ENCODE measurements at places on chromosomes 1 and 21.

DNA sequence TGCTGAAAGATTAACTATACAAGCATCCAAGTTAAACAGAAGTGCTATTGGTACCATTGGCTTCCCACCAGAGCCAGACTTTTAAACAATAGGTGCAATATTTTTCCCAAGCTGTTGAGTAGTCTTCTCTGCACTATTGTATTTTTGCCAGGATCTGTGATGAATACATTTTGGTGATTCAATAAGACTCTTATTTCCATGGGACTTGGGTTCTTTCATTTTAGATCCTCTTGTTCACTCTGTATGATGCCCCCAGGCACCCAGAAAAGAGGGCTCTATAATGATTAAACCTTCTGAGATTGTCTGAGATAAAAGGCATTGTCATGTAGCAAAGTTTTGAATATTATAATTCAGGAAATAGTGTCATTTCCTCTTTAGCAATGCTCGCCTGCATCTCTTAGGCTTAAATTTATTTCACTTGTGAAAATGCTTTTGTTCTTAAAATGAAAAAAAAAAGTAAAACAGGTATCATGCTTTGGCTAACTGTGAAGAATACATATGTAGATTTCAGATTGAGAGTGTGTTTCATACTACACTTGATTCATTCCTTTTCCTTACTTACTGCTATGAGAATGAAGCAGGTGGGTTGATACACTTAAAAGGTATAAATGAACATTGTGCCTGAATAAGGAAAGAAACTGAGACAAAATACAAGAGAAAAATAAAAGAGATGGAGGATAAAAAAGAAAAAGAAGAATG, 275.0 kb downstream of the HMCN1 start:
- no peak for DNase-seq

- no peak for DNase-seq
Measured at GRCh38 chr1:36484099-36484498, 1.4 kb upstream of the CSF3R start.

DNA sequence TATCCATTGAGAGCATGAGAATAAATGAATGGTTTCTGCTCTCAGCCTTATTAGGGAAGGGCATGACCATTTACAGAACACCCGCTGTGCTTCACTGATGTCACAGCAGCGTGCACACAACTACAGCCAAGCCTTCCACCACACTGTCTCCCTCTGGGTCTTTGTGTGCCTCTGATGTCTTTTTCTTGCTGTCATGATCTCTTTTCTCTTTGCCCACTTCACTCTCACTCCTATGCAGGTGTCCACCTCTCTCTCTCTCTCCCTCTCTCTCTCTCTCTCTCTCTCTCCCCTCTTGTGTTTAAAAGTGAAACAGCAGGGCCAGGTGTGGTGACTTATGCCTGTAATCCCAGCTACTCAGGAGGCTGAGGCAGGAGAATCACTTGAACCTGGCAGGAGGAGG, 232.5 kb upstream of the JUN start:
- no peak for DNase-seq

DNA sequence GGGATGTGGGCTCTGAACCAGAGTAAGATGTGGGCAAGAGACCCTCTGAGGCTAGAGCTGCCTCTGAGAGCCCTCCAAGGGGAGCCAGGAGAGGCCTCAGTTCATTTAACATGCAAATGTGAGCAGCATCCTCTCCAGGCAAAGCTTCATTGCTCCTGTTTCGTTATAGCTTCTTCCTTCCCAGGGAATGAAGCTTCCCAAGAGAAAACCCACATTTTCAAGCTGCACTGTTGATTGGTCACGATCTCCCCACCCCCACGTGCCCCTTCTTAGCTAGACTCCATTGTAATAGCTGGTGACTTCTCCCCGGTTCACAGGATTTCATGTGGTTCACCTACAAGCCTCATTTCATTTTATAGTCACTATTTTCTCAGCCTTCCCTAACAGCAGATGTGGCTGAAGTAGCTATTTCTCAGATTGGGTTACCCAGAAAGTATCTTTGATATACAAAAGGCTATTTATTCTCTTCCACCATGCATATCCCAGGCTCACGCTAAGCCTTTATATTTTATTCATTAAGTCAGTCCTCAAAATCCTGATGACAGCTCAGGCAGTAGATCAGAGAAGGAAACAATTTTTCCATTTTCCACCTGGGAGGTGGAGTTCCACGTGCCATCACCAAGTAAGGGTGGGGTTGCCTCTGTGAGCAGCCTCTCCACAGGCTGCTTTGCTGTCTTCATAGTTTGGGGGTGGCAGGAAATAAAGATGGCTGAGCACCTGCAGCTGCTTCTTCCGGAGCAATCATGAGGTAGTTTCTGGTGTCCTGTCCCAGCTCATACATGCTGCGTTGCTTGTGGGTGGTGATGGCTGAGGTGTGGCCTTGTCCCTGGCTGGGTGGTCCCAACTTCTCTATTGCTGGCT, 178.3 kb upstream of the RAB4A start:
- DNase-seq: no peak

DNA sequence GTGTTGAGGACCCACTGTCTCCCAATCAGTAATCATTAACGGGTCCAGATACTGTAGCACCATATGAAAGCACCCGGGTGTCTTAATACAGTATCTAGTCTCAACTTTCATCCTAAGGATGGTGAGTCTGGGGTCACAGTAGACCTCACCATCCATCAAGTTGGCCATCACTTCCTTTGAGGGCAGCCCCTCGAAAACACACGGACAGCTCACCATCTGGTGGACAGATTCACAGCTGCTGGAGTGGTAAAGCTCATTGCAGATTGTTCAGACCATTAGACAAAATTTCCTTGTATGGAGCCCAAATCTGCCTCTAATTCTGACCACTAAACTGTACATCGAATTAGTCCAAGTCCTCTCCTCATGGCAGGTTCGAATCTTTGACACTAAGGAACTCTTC, 123.1 kb downstream of the PGBD5 start:
- DNase-seq: no peak

- DNase-seq: no peak
Measured at GRCh38 chr1:150695561-150695960, 1.4 kb downstream of the GOLPH3L start.

GRCh38 chr1:180571060-180571831, 12.5 kb downstream of the OVAAL start:
- DNase-seq: no peak

DNA sequence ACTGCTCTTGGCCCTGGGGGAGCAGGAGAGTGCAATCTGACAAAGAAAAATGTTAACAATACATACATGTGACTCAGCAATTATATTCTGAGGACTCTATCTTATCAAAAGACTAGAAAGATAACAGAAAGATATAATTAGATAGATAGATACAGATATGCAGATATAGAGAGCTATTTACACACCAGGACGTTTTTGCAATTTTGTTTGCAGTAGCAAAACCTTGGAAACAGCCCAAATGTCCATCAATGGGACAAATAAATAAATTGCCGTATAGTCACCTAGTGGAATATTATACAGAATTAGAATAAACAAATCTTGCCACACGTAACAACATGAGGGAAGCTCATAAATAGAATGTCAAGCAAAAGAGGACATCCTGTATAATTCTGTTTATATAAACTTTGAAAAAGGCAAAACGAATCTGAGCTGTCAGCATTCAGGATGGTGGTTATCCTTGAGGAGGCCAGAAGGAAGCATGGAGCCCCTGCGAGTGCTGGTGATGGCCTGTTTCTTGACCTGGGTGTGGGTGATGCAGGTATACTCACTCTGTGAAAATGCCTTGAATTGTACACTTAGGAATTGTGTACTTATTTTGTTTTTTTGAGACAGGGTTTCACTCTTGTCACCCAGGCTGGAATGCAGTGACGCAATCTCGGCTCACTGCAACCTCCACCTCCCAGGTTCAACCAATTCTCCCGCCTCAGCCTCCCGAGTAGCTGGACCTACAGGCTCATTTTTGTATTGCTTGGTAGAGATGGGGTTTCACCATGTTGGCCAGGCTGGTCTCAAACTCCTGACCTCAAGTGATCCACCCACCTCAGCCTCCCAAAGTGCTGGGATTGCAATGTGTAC, 12.8 kb upstream of the TRIM63 start:
- DNase-seq: no peak

GRCh38 chr1:244634546-244634945, 18.4 kb upstream of the DESI2 start:
- no peak for DNase-seq

GRCh38 chr21:38660333-38661196, 145.2 kb upstream of the ETS2 start:
- DNase-seq: no peak

- no peak for DNase-seq
Measured at GRCh38 chr1:22699681-22700520, 10.7 kb upstream of the EPHB2 start.

- no peak for DNase-seq
Measured at GRCh38 chr1:205003358-205004131, 39.5 kb upstream of the CNTN2 start.

- DNase-seq: no peak
Measured at GRCh38 chr1:189659731-189660130, 817.9 kb downstream of the BRINP3 start.

DNA sequence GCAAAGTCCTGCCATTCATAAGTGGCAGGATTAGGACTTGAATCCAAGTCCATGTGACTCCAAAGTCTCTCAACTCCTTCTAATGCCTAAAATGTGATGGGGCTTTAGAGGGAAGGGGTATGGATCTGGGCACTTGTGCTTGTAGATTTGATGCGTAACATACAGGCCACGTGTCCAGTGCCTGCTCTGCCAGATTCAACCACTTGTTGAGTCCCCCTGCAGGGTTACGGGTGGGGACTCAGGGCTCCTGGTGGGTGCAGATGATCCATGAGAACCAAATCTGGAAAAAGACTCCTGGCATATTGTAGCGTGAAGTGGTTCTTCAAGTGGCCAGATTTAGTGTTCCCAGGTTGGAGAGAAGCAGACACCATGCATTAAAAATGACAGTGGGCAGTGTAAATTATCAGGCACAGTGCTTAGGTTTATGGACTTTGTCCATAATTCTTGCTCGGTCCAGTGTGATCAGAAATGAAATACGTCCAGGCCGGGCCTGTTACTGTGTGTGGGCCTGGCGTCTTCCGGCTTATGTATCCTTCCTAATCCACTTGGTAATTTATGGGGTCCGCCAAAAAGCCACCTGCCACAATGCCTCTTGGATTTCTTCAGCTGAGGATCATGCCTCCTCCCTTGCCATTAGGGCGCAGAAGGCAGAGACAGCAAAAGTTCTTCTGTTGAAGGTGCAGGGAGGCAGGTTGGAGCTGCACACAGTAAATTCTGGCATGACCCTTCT, 51.2 kb upstream of the LRP8 start:
- DNase-seq: no peak

GRCh38 chr1:113976609-113977278, 2.5 kb upstream of the OLFML3 start:
- DNase-seq: peak; percentile 49

GRCh38 chr1:239417986-239418640, 31.7 kb downstream of the CHRM3 start:
- DNase-seq: no peak

DNA sequence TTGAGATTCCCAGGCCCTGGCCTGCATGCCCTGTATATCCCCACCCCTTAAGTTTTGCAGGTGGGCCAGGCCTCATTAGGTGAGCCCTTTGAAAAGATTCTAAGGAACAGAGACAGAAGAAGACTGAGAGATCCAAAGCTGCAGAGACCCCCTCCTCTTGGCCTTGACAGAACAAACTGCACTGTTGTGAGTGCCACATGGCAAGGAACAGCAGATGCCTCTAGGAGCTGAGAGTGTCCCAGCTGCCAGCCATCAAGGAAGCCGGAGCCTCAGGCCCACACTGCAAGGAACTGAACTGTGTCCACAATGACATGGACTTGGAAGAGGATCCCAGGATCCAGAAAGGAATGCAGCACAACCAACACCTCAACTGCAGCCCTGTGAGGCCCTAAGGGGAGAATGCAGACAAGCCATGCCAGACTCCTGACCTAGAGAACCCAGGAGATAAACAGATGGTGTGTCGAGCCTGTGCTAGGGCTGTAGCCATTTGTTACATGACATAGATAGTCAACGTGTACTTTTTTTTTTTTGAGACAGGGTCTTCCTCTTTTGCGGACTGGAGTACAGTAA, 182.7 kb downstream of the AJAP1 start:
- DNase-seq: no peak

GRCh38 chr1:58964880-58965279, 181.0 kb upstream of the JUN start:
- DNase-seq: no peak

GRCh38 chr21:40847951-40848350, 993 bp upstream of the DSCAM start:
- no peak for DNase-seq

GRCh38 chr1:186404454-186405051, 28.9 kb downstream of the ODR4 start:
- DNase-seq: peak; percentile 35

GRCh38 chr1:226461087-226461486, 53.2 kb upstream of the PARP1 start:
- no peak for DNase-seq

- DNase-seq: no peak
Measured at GRCh38 chr1:92538413-92539061, 51.8 kb upstream of the GFI1 start.

GRCh38 chr1:185699874-185700273, 34.3 kb upstream of the HMCN1 start:
- no peak for DNase-seq

GRCh38 chr1:61561666-61562065, 163.3 kb downstream of the TM2D1 start:
- DNase-seq: no peak
